Stomach (tissue), 19 donors: ENCODE measurements at places on chromosomes 2 and 18. TPM values are rescaled to one million over a fixed set of nuclear protein-coding genes. Genes with fewer than 3 reads are reported as not detected.
A peak's percentile ranks its signal among the peaks of the same experiment; 100 is the strongest.

Gene FECH
- total RNA-seq: 387 TPM

Gene LDAH
- total RNA-seq: 4.1 TPM

Gene LOXL3
- total RNA-seq: 49.0 TPM

Gene RPRM
- not detected for total RNA-seq

Gene ZNF516
- total RNA-seq: 23.3 TPM

Gene WDR12
- total RNA-seq: 40.9 TPM

Gene SLC9A4
- total RNA-seq: 92.4 TPM

Gene PAX8
- total RNA-seq: not detected

Gene TMEM163
- not detected for total RNA-seq

Gene SPHKAP
- not detected for total RNA-seq

DNA sequence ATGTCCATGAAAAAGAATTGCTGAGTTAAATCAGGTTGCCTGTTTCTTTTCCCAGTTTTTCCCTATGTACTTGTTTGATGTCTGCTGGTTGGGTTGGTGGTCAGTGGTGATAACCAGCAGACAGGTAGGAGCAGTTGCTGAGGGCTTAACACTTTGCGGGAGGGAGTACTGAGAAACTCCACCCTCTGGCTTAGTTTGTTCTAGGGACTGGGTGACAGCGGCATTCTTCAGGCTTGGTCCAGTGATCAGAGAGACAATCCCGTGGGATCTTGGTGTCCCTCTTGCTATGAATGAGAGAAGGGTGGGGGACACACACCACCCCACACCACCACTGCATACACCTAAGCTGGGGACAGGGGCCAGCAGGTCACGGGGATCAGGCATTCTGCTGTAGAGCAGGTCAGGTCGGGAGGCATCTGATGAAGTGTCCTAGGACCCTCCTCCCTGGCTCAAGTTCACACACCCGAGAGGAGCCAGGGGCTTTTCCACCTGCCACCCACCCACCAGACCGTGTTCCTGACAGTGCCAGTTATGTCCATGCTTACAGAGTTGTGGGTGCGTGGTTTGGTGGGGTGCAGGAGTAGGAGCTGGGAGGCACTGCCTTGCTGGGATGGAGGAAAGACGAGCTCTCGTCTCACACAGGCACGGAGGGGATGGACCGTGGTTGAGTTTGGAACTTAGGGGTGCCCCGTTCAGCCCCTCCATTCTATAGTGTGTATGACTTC, 21.3 kb upstream of the ALLC start:
- H3K4me1 ChIP-seq: no peaks in the 10 kb centered on the region
- H3K36me3 ChIP-seq: no peaks in the 10 kb centered on the region
- H3K27me3 ChIP-seq: no peaks in the 10 kb centered on the region
- DNase-seq: no peak
- H3K27ac ChIP-seq: no peak overlapping the region
- H3K4me3 ChIP-seq: no peak overlapping the region

- H3K4me3 ChIP-seq: no peak overlapping the region
- no peak for DNase-seq
- peaks cover 23% of the 10 kb centered on the region for H3K27me3 ChIP-seq
- peaks cover 9% of the 10 kb centered on the region for H3K4me1 ChIP-seq
- no peak overlapping the region for H3K27ac ChIP-seq
These were observed 11.2 kb upstream of the ANKRD53 start for GRCh38 chr2:70967189-70967588.

DNA sequence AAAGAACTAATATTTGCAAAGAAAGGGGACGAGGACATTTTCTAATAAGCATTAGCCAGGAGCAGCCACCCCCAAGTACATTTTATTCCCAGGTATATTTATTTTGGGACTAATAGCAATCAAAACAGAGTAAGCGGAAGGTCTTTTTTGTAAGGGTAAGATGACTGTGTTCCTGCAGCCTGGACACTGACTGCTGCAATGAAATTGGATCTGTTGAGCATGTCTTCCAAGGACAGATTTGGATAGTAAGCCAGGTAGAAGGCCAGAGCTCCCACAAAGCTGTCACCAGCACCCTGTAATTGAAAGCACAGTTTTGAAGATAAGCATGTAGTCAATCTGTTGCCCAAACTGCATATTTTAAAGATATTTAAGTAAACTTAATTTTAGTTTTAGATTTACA, 10.0 kb downstream of the MRPL33 start:
- no peaks in the 10 kb centered on the region for H3K27me3 ChIP-seq
- no peaks in the 10 kb centered on the region for H3K36me3 ChIP-seq
- H3K27ac ChIP-seq: no peak overlapping the region
- no peaks in the 10 kb centered on the region for H3K4me1 ChIP-seq
- H3K4me3 ChIP-seq: no peak overlapping the region

GRCh38 chr2:48346124-48346536, 183.8 kb upstream of the STON1 start:
- H3K36me3 ChIP-seq: no peaks in the 10 kb centered on the region
- H3K27me3 ChIP-seq: no peaks in the 10 kb centered on the region
- no peak overlapping the region for H3K4me3 ChIP-seq
- peaks cover 19% of the 10 kb centered on the region for H3K4me1 ChIP-seq
- DNase-seq: no peak

- peaks cover 4% of the 10 kb centered on the region for H3K4me1 ChIP-seq
- no peaks in the 10 kb centered on the region for H3K36me3 ChIP-seq
- H3K27me3 ChIP-seq: no peaks in the 10 kb centered on the region
- peak overlapping the region; percentile 76 for H3K4me3 ChIP-seq
- H3K27ac ChIP-seq: peak overlapping the region; percentile 83
- no peak for DNase-seq
These were observed 327 bp downstream of the LTBP1 start for GRCh38 chr2:32947076-32947483.

DNA sequence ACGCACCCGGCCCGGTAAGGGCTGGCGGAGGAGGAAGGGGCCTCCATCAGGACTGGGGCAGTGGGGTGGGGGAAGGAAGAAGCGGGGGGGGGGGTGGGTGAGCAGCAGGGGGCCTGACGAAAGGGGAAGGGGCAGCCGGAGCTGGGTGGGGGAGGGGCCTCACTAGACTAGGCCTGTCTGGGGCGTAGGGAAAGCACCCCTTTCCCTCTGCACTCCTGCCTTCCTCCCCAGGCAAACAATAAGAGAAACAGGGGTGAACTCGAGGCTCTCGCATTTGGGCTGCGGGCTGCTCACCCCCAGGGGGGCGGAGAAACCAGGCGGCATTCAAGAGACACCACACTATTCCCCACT, 82.7 kb upstream of the POMC start:
- no peak for DNase-seq
- H3K4me3 ChIP-seq: peak overlapping the region; percentile 70
- no peaks in the 10 kb centered on the region for H3K27me3 ChIP-seq

DNA sequence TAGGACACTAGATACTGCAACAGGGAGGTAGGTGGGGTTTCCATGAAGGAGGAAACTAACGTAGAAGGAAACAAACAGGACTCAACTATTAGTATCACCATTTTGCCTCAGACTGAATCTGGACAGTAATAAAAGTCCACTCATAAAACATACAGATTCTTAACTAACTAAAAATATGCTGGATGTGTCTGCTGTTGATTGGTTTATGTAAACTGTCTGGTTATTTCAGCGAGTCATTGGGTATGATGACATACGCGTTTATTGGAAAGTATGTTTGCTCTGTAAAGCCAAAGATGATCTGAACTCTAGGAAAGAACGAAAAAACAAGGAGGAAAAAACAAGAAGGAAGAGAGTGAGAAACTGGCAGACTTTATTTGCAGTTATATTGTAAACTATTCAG, 1816.1 kb upstream of the LRRTM1 start:
- peaks cover 21% of the 10 kb centered on the region for H3K4me1 ChIP-seq
- H3K27me3 ChIP-seq: no peaks in the 10 kb centered on the region
- H3K4me3 ChIP-seq: no peak overlapping the region
- no peak overlapping the region for H3K27ac ChIP-seq

- no peaks in the 10 kb centered on the region for H3K27me3 ChIP-seq
- DNase-seq: no peak
- no peaks in the 10 kb centered on the region for H3K4me1 ChIP-seq
- H3K36me3 ChIP-seq: no peaks in the 10 kb centered on the region
- H3K27ac ChIP-seq: no peak overlapping the region
These were observed 30.8 kb upstream of the TMEM214 start for GRCh38 chr2:27001950-27002349.

DNA sequence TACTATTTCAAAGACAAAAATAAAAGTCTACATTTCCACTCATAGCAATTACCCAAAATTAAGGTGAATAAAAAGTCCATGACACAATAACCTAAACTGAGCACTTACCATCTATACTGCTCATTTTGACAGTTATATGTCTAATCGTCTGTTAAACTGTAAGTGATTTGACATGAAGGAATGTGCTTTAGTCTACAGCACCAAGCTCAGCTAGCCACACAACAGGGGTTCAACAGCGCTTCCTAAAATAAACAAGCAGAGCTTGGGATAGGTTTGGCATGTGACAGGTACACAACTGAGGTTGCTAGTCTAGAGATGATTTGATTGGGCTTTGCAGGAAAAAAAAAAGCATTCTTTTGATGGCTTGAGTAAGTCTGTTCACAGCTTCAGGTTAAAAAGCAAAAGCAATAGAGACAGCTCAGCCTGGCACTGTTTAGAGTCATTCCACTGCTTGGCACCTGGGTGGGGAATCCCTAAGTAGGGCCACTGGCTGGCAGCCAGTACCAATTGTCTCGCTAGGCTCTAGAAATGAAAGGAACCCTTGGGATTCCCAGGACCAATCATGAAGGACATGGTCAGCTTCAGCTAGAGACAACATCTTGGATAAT, 78.6 kb downstream of the BARD1 start:
- H3K27ac ChIP-seq: no peak overlapping the region
- peaks cover 31% of the 10 kb centered on the region for H3K36me3 ChIP-seq
- H3K4me1 ChIP-seq: no peaks in the 10 kb centered on the region
- DNase-seq: no peak
- H3K4me3 ChIP-seq: no peak overlapping the region

DNA sequence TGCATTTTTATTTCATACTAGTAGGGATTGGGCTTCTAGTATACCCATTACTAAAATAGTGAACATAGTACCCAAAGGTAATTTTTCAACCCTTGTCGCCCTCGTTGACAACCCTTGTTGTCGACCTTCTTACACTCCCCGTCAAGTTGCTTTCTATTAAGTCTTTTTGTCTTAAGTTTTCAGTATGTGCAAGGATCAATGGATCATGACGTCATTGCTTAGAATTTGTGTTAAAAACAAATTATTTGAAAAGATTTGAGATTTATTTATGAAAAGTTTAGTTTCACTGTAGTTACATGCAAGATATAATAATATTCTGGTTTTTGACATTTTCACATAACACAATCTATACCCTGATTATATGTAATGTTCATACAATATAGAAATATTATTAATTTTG, 110.4 kb downstream of the CBLN2 start:
- no peaks in the 10 kb centered on the region for H3K36me3 ChIP-seq
- DNase-seq: no peak
- no peaks in the 10 kb centered on the region for H3K27me3 ChIP-seq
- H3K4me3 ChIP-seq: no peak overlapping the region
- no peaks in the 10 kb centered on the region for H3K4me1 ChIP-seq
- no peak overlapping the region for H3K27ac ChIP-seq

GRCh38 chr2:20676353-20677215, 9.6 kb downstream of the GDF7 start:
- DNase-seq: peak; percentile 60
- H3K4me3 ChIP-seq: no peak overlapping the region
- peaks cover 7% of the 10 kb centered on the region for H3K27me3 ChIP-seq
- H3K4me1 ChIP-seq: peaks cover 25% of the 10 kb centered on the region
- peaks cover 4% of the 10 kb centered on the region for H3K36me3 ChIP-seq

DNA sequence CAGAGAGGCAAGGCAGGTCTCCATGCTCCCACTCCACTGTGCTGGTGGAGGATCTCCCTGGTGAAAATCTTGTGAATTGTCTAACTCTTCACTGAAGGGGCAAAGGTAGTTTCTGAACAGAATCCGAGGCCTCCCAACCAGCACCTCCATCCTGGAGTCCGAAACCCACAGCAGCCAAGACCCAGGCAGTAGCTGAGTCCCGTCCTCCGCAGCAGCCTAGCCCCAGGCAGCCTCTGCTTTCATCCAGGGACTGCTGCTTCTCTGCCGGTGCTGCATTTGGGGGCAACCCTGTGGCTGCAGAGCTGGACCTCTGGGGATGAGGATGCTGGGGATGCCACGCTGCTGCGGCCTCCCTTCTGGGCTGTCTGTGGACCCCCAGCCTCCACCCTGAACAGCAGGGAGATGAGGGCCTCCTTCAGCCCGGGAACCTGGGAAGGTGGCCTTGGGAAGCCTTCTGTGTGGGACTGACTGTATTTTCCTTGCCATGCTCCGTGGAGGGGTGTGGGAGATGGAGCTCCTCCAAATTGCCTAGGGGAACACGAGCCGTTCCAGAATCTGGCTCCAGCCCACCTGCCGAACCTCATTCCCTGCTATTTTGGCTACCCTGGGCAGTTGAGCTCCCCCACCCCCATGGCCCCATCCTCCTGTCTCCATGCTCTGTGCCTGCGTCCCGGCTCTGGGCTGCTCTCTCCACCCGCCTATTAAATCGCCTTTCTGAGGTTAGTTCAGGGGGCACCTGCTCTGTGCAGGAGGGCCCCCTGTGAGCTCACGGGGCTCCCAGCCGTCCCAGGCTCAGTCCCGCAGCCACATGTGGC, 48.2 kb downstream of the GREB1 start:
- no peaks in the 10 kb centered on the region for H3K27me3 ChIP-seq
- no peak overlapping the region for H3K4me3 ChIP-seq
- H3K4me1 ChIP-seq: peaks cover 24% of the 10 kb centered on the region
- no peaks in the 10 kb centered on the region for H3K36me3 ChIP-seq
- DNase-seq: no peak

DNA sequence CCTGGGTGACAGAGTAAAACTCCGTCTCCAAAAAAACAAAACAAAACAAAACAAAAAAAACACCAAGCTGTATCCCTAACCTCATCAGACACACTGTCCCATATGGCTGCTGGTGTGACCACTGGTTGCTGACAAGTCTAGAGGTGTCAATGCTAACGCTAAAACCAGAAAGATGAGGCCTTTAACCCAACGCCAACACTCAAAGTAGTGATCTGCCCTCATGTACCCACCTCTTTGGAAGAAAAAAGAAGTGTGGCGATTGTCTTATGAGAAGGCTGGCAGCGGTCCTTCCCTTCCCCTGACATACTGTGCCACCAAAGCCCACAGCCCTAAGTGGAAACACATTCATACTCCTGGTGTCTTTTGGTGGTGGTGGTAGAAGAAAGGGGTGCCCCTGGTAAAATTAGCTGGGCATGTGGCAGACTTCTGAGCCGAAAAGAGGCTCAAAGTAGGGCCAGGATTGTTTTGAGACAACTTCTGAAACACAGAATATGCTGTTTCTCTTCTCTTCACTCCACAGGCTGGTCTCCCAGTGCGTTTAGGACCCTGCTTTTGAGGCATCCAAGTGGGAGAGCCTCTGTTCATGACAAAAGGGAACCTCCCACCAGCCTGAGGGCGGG, 9.8 kb downstream of the SERTAD2 start:
- no peaks in the 10 kb centered on the region for H3K36me3 ChIP-seq
- peak overlapping the region; percentile 35 for H3K4me3 ChIP-seq
- no peaks in the 10 kb centered on the region for H3K27me3 ChIP-seq
- no peak for DNase-seq
- peaks cover 37% of the 10 kb centered on the region for H3K4me1 ChIP-seq
- peak overlapping the region; percentile 27 for H3K27ac ChIP-seq

GRCh38 chr18:63016270-63016669, 300.9 kb downstream of the PHLPP1 start:
- no peaks in the 10 kb centered on the region for H3K36me3 ChIP-seq
- no peak for DNase-seq
